ENCODE measurements at places on chromosomes 3 and 15.

DNA sequence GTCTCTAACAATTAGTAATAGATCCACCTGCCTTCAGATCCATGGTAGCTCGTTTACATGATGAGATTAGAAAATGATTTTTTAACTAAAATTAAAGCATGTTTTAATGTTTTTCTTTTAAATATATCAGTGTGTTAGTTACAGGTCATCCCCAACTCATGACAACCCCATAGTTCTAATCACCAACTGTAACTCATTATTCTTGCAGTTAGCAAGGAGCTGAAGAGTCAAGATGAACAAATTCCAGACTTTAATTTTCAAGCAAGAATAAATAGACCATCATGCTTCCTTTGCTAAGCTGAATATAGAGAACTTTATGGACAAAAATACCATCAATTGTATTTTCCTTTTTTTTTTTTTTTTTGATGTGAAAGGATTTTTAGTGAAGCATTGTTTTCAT, 101.1 kb downstream of the TOP2B start:
- DNase-seq = no peak

GRCh38 chr3:65153850-65154512, 466.2 kb upstream of the ADAMTS9 start:
- DNase-seq = no peak

DNA sequence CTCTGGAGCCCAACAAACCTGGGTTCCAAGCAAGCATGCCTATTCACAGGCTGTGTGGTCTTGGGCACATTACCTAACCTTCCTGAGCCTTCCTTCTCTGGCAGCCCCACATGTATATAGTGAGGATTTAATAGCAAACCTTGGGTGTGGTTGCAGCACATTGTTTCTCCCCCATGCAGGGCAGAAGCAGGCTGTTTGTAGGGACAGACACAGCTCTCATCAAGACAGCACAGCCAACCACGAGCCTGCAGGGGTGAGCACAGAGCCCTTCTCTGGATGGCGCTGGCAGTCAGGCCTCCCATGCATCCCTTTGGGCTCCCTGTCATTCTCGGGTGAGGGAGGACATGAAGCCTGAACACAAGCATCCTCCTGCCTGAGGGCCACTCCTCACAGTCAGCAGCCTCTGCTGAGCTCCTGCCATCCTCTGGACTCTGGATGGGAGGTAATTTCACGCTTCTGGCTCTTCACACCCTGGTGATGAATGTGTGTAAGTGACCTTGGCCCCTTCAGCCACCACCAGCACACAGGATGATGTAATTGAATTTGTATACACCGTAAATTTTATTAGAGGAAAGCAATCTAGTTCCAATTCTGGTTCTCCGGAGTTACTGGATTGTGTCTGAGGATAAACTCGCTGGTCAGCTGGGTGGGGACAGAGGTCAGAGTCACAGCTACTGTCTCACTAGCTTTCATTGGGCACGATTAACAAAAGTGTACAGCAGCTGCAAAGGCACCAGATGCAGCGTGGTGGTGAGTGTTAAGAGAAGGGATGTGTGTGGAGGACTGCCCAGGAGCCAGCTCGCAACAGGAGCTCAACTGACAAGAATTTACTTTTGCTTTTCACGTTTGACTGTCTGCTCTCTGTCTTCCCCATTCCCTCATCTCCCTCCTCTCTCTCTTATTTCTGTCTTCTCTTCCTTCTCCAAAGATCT, 118.1 kb downstream of the CLSTN2 start:
- no peak for DNase-seq

DNA sequence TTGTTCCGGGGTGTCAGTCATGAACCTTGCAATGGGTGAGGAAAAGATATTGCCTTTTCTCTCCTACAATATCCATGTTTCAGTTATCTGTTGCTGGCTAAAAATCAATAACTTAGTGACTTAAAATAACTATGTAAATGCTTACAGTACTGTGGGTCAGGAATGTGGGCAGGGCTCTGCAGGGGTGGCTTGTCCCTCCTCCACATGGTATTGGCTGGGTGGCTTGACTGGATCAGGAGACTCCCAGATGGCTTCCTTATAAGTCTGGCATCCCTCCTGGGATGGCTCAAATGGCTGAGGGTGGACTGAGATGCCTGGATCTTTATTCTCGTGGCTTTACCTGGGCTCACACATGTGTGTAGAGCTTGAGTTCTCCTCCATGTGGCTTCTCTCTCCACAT, 47.5 kb downstream of the GTPBP8 start:
- DNase-seq = no peak

GRCh38 chr3:43769097-43769884, 78.6 kb downstream of the ABHD5 start:
- DNase-seq = peak; percentile 86

GRCh38 chr3:24100696-24101402, 155.8 kb downstream of the NR1D2 start:
- DNase-seq = no peak

GRCh38 chr3:180421221-180421620, 180.7 kb upstream of the TTC14 start:
- no peak for DNase-seq

DNA sequence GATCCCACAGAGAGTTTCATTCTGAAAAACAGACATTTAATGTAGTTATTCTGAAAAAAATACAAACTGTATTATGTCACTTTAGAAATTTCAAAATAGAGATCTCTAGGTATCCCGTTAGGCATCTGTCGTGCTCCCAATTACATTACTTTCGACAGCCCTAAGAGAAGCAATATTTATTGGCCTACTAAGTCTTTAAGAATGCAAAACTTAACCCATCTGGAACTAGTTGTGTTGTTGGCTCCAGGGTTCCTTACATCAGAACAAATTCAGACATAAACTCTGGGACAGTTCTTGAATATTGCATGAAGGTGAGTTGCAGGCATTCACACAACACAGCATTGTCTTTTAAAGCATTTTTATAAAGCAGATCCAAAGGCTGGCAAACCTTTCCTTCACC, 498.4 kb downstream of the FHIT start:
- no peak for DNase-seq

DNA sequence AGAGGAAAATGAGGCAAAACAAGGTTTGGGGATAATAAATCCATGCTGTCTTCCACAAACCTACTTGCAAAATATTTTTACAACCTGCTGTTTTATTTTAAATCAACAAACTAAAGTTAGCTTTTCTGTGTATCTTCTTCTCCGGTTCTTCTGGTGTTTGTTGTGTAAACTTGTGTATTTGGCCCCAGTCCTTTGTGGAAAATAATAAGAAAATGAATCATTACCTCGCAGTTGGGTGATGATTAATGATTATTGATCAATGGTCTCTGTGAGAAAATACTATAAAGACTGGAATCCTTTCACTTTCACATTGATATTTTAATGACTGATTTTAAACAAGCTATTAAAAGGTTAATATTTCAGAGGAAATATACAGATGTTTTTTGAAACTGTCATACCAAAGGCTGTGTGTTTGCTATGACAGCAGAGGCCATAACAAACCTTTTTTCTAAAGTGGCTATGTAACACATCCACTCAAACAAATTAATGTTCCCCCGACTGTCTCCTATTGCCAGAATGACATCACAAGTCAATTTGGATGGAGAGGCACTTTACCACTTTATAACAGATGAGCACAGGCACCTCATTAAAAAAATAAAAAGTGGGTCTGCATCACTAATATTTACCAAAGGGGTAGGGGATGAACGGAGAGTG, 152.5 kb downstream of the MEX3B start:
- DNase-seq = no peak
